ENCODE measurements at places on chromosomes 4 and X.

DNA sequence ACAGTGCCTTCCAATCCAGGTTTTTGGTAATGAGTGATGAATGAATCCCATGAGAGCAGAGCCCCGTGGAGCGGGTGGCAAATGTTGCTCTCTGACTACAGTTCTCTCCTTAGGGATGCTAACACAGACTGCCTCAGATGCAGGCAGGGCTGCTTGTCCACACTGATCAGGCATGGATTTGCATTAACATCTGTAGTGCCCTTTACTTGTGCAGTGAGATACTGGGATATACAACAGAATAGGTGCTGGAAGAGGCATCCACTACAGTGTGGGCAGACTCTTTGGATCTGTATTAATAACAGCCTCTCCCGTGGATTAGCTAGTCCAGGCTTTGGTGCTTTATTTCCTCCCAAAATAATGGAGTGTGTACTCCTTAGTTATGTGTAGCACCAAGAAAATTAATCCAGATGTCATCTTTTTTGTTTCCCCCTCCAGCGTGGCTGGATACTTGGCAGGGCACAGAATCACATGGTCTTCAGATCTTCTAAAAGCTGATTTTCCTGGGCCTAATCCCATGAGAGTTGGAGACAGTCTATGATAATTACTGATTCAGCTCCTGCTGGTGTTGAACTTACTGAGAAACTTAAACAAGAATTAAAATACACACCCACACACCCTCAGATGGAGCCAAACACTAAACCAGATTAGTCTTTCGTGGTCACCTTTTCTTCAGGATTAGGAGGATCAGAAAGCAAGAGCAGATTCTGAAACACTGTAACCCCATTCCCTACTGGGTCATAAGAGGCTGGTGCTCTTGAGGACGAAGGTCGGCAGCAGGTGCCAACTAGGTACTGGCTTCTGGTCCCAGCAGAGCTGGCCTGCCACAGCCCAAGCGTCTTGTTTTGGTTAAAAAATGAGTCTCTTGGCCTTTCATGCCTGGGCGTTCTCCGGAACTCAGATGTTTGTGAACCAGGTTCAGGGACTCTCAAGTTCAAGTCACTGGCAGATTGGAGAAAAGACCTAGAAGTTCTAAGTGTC, 23.1 kb upstream of the NAP1L5 start:
- DNase-seq, result no peak

DNA sequence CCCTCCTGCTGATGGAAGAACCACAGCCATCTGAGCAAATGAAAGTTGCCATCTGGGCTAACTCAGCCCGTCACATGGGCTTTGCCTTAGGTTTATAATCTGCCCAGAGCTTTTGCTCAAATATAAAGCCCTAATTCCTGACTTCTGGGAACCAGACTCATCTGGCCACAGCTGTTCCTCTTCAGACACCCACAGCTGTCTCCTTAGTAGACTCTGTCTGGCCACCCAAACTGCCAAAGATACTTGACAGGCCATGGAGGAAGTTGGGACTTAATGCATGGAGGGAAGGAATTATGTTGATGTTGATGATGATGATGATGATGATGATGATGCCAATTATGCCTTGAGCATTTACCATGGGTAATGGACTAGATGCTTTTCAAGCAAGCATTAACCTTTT, 8.0 kb downstream of the LGI2 start:
- DNase-seq, result no peak

DNA sequence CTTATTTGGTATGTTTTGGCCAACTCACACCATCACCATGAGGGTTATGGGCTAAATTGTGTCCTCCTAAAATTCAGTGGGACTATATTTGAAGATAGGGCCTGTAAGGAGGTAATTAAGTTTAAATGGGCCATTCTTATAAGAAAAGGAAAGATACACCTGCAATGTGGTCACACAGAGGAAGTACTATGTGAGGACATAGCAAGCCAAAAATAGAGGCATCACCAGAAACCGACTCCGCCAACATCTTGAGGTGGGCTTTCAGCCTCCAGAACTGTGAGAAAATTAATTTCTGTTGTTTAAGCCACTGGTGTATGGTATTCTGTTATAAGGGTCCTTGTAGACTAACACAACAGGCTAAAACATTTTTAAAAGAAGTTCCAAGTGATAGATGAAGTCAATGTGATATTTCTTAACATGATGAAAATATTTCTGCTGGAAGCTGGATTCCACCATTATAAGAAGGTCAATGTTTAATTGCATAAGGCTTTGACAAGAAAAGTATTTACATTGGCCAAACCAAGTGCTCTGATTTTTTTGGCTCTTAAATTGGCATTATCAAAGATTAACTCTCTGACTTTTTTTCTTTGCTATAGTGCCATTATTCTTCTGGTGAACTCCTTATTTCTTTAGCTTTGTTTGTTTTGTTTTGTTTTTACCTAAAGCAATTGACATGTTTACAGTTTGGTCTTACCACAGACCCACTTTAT, 540.9 kb downstream of the PPARGC1A start:
- no peak for DNase-seq

DNA sequence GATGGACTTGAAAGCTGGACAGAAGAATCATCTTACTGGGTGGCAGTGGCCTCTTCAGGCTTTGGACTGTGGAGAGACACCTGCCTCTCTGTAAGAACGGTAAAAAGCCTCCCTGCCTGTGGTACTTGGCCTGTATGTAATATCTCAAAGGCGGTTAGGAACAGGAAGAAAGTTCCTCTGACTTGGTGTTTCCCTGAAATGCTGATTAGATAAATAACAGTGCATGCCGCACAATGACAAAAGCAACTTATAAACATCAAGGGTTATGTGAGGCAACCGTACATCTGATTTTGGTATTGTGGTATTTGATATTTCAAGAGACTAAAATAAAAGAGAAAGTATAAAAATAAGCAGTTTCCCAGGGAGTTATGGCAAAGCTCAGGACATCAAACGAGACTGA, 92.4 kb upstream of the SORBS2 start:
- no peak for DNase-seq

GRCh38 chr4:151192556-151193235, 84.3 kb upstream of the PRSS48 start:
- DNase-seq, result no peak

GRCh38 chr4:141797966-141798365, 161.6 kb downstream of the IL15 start:
- no peak for DNase-seq

GRCh38 chr4:150970685-150971151, 44.4 kb downstream of the LRBA start:
- no peak for DNase-seq

GRCh38 chr4:3407930-3408792, 33.6 kb upstream of the HGFAC start:
- DNase-seq, result no peak

GRCh38 chrX:3582451-3582850, 131.0 kb downstream of the PRKX start:
- DNase-seq, result no peak

DNA sequence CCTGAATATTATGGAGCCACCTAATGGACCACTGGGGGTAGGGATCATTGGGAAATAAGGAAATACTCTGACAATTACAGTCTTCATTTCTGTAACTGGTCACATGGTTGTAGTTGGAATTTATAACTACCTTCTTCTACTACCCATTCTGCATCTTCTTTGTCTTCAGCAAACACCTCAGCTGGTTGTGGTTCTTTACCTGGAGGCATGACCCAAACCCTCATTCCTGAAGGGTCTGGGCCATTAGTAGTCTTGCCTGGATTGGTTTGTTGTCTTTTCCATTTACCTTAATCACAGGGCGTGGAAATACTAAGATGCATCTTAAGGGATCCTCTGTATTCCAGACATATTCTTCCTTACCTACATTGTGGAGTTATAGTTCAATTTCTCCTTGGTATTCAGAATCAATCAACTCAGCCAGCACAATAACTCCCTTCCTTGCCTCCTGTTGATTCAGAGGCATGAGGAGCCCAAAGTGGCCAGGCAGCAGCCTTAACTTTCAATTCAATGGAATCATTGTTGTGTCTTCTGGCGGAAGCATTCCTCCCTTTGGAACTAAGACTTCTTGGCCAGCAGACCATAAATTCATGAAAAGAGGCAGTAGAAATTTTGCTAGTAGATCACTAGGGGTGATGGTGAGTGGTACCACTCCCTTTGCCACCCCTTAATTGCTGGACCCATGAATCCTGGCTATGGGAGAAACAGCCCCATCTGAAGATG, 75.7 kb upstream of the RAP2C start:
- DNase-seq, result no peak

DNA sequence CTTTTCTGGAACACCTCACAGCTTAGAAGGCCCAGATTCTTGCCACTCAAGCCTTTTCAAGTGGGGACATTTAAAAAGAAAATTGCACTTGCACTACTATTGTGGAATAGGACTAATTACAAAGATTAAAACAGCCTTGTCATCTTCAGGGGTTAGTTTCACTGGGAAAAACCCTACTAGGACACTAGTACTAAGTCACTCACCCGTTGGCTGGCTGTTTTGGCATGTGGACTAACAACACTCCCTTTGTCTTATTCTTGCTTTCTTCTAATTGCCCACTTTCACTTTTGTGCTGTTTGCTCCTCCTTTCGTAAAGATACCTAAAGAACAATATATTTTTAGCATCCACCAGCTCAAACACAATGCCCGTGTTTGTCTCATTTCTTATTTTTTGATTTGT, 200.9 kb upstream of the MID1 start:
- DNase-seq, result no peak

DNA sequence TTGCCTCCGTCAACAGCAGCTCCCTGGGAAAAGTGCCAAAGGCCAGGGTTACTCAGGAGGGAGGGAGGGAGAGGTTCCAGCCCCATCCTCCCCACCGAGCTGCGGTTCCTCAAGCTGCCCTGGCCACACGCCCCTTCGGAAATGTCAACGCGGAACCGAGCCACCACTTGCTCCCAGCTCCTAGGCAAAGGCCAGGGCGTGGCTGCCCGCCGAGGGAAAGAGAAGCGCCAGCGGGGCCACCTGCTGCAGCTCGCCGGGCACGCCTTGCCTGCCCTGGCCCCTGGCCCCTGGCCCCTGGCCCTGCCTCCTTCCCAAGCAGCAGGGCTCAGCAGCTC, 15.3 kb downstream of the SLC6A8 start:
- DNase-seq, result no peak

DNA sequence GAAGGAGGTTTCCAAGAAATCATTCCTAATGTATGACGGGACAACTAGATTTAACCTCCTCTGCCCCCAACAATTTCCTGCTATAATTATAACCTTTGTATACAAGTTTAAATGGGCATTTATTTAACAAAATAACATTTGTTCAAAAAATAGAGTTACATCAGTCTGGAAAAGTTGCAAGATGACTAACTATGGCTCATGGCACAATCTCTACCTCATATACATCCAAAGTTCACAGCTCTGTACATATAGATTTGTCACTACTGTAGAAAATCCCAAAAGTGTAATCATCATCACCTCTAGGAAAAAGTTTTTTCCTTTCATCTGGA, 3.8 kb upstream of the RPS6KA3 start:
- no peak for DNase-seq

DNA sequence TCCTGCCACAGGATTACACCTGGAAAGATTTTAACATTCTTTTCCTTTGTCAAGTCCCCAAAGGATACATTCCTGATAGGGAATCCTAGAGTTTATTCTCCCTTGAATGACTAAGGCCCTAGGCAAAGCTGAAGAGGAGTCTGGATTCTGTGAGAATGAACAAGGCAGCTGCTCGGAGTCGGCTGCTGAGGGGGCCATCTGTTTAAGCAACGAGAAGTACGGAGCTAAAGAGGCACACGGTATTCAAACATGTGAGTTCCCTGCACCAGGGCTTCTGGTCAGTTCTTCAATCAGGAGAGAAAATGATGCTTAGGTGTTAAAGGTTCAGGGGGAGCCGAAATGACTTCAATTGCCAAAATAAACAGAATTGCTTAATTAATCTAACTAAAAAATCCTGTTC, 97.6 kb downstream of the MGST2 start:
- no peak for DNase-seq

DNA sequence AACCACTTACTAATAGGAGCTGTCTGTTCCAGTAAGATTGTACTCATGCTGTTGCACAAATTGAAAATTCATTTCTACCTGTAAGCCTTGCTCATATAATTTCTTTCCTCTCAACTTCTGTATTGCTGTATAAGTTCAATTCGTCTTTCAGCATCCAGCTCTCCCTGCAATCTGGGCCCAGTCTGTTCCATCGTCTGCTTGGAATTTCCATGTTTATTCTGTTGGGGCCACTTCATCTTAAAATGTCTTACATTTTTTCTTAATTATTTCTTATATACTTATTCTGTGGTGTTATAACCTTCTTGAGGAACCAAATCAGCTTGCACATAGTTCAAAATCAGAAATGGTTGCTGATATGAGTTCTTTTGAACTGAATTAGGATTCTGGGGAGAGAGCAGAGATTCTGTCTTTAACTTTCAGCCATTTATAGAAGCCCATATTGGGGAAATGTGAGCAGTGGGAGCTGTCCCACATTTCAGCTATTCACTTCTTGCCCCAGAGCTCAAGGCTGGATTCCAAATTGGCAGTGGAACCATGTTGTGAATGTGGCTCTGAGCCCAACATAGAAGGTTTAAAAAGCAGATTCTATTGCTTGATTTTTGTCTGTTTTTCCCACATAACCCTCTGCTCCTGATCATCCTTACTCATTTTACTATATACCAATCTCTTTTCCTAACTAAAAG, 291.9 kb downstream of the BMPR1B start:
- DNase-seq, result no peak

- DNase-seq, result no peak
Observed at GRCh38 chr4:27327421-27328181, 467.0 kb downstream of the STIM2 start.

DNA sequence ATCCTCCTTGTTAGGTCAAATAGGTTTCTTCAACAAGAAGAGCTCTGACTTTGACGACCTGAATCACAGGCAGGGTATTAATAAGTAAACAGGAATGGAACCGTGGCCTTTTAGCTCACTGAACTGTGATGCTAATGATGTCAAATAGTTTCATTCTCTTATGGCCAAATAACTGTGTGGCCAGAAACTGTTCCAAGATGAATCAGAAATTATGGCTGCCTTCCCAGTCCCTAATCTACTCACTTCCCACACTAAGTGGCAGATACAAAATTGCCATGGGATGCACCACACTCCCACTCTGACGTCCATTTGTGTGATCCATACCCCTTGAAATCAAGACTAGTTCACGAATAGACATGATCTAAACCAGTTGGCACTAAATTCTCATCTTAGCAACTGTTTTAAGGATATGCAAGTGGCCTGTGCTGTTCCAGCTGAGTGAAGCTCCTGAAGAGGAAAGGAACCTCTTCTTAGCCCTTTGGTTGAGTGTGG, 455.4 kb downstream of the IL15 start:
- no peak for DNase-seq

DNA sequence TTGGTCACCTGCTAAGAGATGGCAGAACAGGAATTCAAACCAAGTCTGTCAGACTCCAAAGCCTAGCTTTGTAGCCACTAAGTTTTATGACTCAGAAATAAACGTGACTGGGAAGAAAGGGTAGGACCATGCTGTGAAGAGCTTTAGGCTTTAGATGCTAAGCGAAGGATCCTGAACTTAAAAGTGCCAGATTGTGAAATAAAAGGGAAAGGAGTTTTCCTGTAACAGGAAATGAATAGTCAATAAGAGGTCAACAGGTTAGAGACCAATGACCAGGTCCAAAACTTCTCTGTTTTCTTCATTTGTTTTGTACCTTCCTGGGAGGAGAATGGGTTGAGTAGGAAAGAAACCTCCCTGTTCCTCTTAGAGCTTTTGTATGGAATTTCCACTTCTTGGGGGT, 98.8 kb upstream of the EOLA2 start:
- DNase-seq, result no peak

GRCh38 chrX:40446921-40447320, 133.8 kb upstream of the ATP6AP2 start:
- DNase-seq, result no peak

Data from CD8-positive, alpha-beta T cell (primary cell).